Glutamatergic neuron (in vitro differentiated cells): ENCODE measurements at places on chromosomes 16 and 17. TPM values are rescaled to one million over a fixed set of nuclear protein-coding genes. Genes with fewer than 3 reads are reported as not detected.
A peak's percentile ranks its signal among the peaks of the same experiment; 100 is the strongest.

IGF2BP1 gene
- 260 TPM for total RNA-seq

PIK3R6 gene
- not detected for total RNA-seq

DNA sequence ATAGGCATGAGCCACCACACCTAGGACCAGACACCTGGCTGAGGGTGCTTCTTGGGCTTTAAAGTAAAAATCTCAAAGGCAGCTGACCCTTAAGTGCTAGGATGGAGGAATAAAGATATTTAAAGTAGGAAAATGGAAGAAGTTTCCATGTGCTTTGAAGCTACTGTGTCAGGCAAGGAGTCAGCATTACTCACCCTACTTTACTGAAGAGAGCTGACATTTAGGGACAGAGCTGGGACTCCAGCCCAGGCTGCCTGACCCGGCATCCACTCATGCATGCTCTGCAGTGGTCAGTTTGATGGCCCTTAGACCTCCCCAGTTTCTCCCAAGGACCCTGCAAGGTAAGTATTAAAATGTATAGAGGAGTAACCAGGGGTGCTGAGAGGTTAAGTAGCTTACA lies 124.7 kb upstream of the PLCG2 start:
- DNase-seq, result no peak

GRCh38 chr17:35345926-35346771 lies 27.3 kb downstream of the SLFN11 start:
- peak; percentile 18 for DNase-seq

SLC13A5 gene
- not detected for total RNA-seq

CCDC92B gene
- 19.0 TPM for total RNA-seq

DNA sequence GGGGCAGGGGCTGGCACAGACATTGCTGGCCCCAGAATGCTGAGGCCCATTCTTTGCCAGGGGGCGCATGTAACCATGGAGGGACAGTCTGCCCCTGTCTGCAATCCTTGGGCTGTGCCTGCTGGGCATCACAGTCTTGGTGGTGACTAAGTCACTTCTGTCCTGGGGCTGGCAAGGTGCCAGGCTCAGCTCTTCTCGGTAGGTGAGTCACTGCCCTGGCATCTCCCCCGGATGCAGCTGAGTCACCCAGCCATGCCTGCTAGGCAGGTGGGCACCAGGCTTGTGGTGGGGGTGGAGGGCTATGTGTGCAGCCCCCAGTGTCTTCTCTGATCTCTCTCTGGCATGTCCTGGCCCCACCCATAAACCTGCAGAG lies 5.6 kb downstream of the RARA start:
- peak; percentile 12 for DNase-seq

TMIGD1 gene
- total RNA-seq, result not detected
